ENCODE measurements at places on chromosomes 3 and 15. TPM values are rescaled to one million over a fixed set of nuclear protein-coding genes. Genes with fewer than 3 reads are reported as not detected.
A peak's percentile ranks its signal among the peaks of the same experiment; 100 is the strongest.

The MYL3 gene
- total RNA-seq, result not detected

The ARPP21 gene
- not detected for total RNA-seq

The TMC3 gene
- not detected for total RNA-seq

The EXD1 gene
- not detected for total RNA-seq

The PLA2G4E gene
- total RNA-seq, result not detected

The SERINC4 gene
- not detected for total RNA-seq

- no peak for DNase-seq
Observed at GRCh38 chr15:50146632-50147031, 27.6 kb upstream of the ATP8B4 start.

GRCh38 chr3:116186049-116186448 is 259.2 kb downstream of the LSAMP start:
- DNase-seq, result no peak

DNA sequence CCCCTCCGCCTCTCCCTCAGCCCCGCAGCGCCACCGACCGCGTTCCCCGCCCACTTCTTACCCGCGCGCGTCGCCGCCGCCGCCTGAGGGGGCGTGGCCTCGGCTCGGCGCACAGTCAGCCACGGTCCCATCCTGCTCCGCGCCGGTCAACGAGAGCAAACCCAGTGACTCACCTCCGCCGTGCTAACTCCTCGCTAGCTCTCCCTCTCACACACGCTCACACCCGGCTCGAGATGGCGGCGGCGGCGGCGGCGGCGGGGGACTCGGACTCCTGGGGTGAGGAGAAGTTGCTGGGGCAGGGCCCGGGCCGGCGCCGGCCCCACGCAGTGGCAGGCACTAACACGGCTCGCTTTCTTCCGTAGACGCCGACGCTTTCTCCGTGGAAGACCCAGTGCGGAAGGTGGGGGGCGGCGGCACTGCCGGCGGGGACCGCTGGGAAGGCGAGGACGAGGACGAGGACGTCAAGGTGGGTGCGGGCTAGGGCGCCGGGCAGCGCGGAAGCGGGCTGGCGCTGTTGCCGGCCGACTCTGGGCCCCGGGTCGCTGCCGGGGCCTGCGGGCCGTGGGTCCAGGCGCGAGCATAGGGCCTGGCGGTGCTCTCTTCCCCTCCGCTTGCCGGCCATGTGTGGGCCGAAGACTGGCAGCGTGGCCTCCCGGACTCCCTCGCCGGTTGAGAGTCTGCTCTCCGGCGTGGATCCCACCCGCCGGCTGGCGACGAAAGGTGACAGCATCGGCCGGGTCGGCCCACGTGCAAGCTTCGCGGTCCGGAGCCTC is at the start of gene EIF3J:
Gene EIF3J (plus strand): TSS at position 186 of the 773 bp plus-strand sequence. CDS start 48 bp downstream, at position 234.
- DNase-seq, result peak; percentile 92

DNA sequence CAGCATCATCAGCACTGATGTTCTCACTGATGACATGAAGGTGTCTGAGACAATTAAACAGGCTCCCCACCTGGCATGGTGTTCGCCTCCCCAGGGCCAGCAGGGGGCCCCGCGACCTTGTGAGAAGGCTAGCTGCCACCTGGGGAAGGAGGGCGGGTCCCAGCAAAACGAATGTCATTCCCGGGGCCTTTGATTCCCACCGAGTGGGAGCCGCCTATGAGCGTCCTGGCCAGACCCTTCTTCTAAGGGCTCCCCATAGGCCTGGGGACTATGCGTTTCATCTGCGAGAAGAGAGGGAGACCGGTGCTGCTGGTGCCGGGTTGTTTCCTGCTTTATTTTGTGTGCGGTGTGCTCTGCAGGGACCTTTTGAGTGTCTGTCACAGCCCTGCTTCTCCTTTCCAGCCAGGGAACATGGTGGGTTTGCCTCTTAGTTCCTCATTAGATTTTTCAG is 20.5 kb upstream of the MINDY4B start:
- DNase-seq, result peak; percentile 11

- DNase-seq, result no peak
Observed at GRCh38 chr3:196057760-196058331, 24.0 kb downstream of the TFRC start.

- DNase-seq, result no peak
Observed at GRCh38 chr15:43251185-43251870, 15.4 kb downstream of the TGM5 start.
